GM13976 (cell line): ENCODE measurements at places on chromosomes 12 and 14.

DNA sequence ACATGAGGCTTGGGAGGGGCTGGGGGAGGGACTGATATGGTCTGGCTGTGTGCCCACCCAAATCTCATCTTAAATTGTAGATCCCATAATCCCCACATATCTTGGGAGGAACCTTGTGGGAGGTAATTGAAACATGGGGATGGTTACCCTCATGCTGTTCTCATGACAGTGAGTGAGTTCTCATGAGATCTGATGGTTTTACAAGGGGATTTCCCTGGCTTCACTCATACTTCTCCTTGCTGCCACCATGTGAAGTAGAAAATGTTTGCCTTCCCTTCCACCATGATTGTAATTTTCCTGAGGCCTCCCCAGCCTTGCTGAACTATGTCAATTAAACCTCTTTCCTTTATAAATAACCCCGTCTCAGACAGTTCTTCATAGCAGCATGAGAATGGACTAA lies 362.9 kb downstream of the PCNX1 start:
- DNase-seq, result no peak

GRCh38 chr12:24133384-24133783 lies 183.9 kb upstream of the SOX5 start:
- DNase-seq, result no peak

GRCh38 chr12:94109160-94109559 lies 39.2 kb upstream of the PLXNC1 start:
- DNase-seq, result peak; percentile 59

DNA sequence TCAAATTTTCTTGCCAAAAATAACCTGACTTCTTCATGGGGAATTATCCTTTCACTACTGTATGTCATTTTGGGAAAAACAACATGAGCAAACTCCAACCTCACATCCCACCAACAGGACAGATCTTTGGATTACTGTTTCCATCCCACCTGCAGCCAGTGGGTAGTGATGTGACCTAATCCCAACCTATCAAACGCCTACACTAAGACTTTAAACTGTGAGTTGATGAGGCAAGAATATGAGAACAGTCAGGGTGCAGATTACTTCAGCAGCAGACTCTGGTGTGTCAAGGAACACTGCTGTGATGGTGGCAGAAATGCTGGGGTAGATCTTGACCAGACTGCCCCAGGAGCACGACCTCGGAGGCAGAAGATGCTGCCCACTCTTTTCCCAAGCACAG lies 293.2 kb downstream of the DUSP6 start:
- DNase-seq, result no peak

GRCh38 chr12:64679487-64680001 lies 69.2 kb downstream of the RASSF3 start:
- no peak for DNase-seq

- DNase-seq, result no peak
Observed at GRCh38 chr14:64722842-64723447, 18.7 kb downstream of the PLEKHG3 start.

GRCh38 chr14:52352061-52352491 lies 38.0 kb downstream of the PTGER2 start:
- DNase-seq, result no peak

GRCh38 chr14:56338674-56339073 lies 220.5 kb downstream of the PELI2 start:
- DNase-seq, result no peak

DNA sequence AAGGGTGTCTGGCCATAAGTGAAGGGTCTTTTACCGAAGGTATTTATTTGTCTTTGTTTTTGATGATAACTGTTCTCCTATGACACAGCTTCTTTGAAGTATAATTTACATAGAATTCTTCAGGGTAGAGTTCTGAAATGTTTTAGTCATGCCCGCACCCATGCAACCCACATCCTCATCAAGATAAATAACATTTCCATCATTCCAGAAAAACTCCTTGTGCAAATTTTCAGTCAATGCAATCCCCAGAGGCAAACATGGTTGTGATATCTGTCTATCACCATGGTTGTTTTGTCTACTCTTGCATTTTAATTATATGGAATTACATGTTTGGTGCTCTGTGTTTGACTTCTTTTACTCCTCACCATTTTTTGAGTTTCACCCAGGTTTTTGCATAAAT lies 837.8 kb downstream of the AACS start:
- DNase-seq, result no peak

DNA sequence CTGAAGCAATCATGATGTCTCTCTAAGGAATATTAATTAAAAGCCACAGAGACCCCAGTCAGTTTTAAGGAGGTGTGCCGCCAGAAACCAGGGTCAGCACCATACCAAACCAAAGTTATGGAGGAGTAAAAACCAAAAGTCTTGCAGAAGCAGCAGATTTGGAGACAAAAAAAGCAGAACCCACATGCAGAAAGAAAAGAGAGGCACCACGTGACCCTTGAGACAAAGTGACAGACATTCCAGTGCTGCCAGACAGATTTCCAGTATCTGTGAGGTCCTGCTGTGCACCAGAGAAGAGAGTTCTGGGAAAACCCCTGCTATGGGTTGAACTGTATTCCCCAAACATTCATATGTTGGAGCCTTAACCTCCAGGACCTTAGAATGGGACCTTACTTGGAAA lies 59.7 kb downstream of the CAPZA3 start:
- no peak for DNase-seq

DNA sequence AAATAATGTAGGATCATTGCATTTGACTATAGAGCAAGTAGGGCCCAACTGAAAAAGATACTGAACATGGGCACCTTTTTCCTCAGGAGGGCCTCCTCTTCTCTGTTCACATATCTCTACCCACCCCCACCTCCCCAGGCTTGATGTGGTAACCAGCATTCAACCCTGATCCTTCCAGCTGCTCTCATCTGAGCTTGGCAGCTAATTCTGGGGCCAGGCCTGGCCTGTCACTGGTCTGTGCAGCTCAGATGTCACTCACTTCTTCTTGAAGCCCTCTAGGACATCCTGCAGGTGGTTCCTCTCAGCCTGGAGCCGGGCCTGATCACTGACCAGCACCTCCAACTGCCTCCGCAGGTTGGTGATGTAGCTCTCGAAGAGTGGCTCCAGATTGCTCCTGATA lies 2.1 kb downstream of the KRT84 start:
- no peak for DNase-seq
